ENCODE measurements at places on chromosomes 5 and 9.

- DNase-seq = no peak
These were observed 101.3 kb upstream of the EGFLAM start for GRCh38 chr5:38157024-38157423.

GRCh38 chr9:129835860-129836223, 584 bp downstream of the USP20 start:
- DNase-seq = no peak

DNA sequence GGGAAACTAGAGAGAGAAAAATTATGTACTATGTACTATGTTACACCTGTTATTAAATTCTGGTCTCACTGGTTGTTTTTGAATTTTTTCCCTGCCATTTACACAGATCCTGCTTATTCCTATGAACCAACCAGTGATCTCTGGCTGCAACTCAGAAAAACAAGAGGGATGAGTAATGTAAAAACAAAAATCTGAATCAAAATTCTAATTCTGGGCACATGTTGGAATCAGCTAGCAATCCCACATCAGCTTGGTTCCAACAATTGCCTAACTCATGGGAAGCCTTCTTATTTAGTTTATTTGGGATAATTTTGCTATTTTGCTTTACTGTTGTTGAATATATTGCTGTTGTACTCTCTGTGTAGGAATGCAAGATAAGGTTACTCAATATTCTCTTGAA, 78.3 kb downstream of the PLK2 start:
- DNase-seq = no peak

DNA sequence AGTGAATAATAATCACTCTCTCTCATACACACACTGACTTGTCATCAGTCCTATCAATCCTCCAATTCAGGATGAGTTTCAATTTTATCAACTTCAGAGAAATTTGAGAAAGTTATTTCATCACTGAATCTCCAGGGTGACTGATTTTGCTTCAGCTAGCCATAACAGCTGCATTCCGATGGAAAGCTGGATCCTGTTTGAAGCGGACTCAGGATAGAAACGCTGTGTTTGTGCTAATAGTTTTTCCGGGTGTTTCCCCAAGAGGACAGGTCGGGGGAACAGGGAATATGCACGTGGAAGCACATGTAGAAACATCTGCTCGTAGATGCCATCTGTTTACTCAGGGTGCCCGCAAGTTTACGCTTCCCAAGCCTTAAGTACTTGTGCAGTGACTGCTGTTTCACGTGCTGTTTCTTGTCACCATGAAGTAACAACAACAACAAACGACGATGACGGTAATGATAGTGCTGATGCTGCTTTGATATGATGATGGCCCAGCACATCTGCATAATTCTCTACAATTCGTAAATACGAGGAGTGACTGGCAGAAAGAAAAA, 263.7 kb upstream of the DAPK1 start:
- DNase-seq = no peak
